Kasumi-1 (cell line): ENCODE measurements at places on chromosomes 12 and 14.

- DNase-seq, result no peak
Measured at GRCh38 chr14:59343585-59343984, 121.6 kb downstream of the GPR135 start.

- no peak for DNase-seq
Measured at GRCh38 chr12:127652281-127652680, 614.7 kb upstream of the TMEM132C start.

GRCh38 chr14:59677771-59678231 lies 101.2 kb upstream of the CCDC175 start:
- DNase-seq, result no peak

- DNase-seq, result no peak
Measured at GRCh38 chr14:102341566-102341965, 21.1 kb downstream of the CINP start.

- DNase-seq, result no peak
Measured at GRCh38 chr12:4006743-4007142, 133.5 kb upstream of the PARP11 start.

- DNase-seq, result no peak
Measured at GRCh38 chr12:53625373-53625945, 723 bp downstream of the ATF7 start.

GRCh38 chr14:105616802-105617192 lies 90.4 kb downstream of the TMEM121 start:
- DNase-seq, result no peak

GRCh38 chr12:64706857-64707256 lies 52.3 kb downstream of the GNS start:
- no peak for DNase-seq

DNA sequence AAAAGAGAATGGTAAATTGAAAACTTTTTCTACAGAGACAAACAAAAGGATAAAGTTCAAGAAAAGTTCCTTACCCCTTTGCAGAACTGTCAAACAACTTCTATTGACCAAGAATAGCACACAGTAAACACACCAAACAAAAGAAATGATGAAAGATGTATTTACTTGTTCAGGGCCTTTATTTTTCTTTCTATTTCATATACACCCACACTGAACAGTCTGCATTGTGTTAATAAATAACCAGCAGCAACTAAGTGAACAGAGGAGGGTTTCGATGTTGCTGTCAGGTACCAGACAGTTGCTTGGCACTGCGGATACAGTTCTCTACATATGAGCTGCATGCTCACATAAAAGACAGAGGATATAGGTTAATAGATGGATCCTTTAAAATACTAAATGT lies 122.1 kb downstream of the SOX5 start:
- DNase-seq, result no peak

DNA sequence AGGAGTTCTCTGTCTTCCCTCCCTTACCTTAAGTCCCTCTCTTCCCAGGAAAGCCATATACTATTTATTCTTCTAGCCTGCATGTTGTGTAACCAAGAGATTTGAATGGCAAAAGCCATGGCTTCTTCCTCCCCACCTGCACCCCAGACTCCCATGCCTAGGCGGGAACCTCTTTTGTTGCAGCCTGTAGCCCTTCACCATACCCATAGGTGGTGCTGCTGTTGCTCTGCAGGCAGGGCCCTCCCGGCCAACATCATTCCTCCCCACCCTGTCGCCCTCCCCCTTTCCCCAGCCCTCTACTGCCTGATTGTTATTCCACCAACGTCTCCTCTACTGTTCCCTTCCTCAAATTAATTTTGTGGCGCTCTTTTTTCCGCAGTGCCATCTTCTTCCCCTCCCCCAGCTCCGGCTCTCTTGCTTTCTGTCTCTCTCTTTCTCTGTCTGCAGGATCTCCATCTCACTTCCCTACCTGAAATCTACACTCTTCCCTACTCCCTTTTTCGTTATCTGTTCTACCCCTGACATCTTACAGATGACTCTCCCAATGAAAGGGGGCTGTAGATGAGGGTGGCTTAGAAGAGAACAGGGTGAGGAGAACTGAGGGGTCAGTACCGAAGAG lies 13.8 kb downstream of the NGDN start:
- peak; percentile 48 for DNase-seq

- DNase-seq, result peak; percentile 20
Measured at GRCh38 chr12:18953505-18953904, 176.0 kb upstream of the PLEKHA5 start.
